AG10803 (cell line): ENCODE measurements at places on chromosomes 12 and 14.

DNA sequence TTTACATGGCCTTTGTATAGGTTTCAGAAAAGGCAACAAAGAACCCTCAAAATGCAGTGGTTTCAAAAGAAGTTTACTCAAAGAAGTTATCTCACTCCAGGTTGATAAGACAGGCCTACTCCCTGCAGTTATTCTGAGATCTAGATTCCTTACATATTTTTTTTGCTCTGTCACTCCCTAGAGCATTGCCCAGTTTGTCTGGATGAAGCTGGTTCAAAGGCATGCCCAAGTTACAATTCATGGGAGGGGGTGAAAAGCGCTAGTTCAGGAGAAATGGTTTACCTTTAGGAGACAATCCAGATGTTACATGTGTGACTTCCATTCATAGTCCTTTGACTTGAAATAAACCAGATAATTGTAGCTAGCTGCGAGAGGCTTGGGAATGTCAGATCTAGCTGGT, 115.0 kb downstream of the TPH2 start:
- DNase-seq, result no peak

GRCh38 chr14:68805414-68805813, 12.5 kb upstream of the ZFP36L1 start:
- no peak for DNase-seq

- peak; percentile 45 for DNase-seq
These were observed 177.0 kb downstream of the C12orf75 start for GRCh38 chr12:105507311-105508038.

- DNase-seq, result no peak
These were observed 43.4 kb downstream of the PRIMA1 start for GRCh38 chr14:93744876-93745275.

DNA sequence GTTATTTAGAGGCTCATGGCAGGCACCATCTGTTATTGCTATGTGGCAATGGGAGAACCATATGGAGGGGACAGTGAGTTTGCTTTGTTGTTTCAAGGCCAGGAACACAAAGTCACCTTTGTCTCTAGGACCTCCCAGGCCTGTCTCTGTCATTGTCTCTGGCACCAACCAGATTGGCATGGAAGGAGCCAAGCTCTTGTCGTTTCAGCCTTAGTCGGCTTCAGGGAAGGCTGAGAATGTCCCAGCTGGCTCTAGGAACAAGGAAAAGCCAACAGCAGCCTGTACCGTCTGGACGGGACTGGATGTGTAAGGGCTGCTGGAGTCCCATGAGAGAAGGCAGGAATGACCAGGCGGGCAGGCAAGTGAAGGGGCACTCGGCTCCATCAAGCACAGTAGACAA, 29.2 kb downstream of the RPH3A start:
- DNase-seq, result no peak

GRCh38 chr12:131194166-131194565, 240.5 kb downstream of the ADGRD1 start:
- DNase-seq, result no peak

GRCh38 chr12:120659151-120659525, 18.7 kb downstream of the CABP1 start:
- DNase-seq, result no peak

- DNase-seq, result no peak
These were observed 550.3 kb downstream of the FSCB start for GRCh38 chr14:43956741-43957140.

DNA sequence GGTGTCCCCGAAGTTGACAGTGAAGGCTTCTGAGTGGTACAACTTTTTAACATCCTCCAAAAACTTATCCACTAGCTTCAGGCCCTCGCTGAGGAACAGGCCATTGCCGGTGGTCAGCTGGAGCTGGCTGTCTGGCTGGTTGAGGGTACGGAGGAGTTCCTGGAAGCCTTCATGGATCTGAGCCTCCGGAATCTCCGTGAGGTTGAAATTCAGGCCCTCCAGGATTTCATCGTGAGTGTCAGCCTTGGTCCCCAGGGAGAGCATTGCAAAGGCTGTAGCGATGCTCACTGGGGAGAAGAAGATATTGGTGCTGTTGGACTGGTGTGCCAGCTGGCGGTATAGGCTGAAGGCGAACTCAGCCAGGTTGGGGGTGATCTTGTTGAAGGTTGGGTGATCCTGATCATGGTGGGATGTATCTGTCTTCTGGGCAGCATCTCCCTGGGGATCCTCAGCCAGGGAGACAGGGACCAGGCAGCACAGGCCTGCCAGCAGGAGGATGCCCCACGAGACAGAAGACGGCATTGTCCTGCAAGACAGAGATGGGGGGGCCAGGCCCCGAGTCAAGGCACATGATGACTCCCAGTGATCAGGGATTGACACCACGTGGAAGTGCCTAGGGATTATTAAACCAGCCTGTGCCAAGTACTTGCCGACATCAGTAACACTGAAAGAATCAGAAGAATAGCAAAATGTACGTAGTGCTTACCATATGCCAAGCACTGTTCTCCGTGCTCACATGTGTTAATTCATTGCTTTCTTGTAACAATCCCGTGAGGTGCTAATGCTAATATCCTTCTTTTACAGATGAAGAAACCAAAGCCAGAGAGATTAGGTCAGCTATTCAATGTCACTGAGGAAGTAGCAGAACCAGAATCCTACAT, 5.4 kb downstream of the SERPINA1 start:
- no peak for DNase-seq

DNA sequence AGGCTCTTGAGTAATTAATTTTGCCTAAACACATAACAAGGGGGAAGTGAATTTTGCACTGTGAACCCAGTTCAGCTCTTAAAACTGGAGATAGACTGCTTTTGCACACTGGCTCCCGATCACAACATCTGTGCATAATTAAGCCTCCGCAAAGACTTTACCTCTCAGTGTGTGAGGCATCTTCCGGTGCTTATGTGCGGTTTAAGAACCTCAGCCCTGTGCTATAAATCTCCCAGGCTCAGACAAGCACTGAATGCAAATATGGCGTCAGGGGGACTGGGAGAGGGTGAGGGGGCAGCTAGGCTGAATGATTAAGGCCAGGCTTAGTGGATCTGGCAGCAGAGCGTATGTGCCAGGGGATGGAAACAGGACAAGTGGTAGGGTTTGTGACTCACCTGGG, 103.3 kb downstream of the ADCK1 start:
- DNase-seq, result peak; percentile 72

- DNase-seq, result peak; percentile 32
These were observed 297.0 kb downstream of the PRKD1 start for GRCh38 chr14:29630566-29631160.

DNA sequence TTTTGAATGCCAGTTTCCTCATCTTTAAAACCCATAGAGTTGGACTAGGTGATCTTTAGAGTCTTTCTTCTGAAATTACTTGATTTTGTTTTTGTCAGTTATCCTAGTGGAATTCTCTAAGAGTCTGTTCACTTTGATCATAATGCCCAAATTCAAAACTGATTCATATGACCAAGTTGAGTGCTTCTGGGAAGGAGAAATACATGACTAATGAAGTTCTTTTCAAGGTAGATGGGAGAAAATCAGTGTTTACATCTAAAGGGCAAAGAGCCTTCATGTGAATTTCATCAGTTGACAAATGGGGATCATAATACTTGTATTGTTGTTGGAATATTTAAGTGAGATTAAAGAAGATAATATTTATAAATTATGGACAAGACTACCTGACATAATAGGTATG, 53.2 kb downstream of the ERC1 start:
- no peak for DNase-seq
